ENCODE measurements at places on chromosomes 5 and 9.
A peak's percentile ranks its signal among the peaks of the same experiment; 100 is the strongest.

GRCh38 chr5:41410307-41410706 lies 100.1 kb downstream of the PLCXD3 start:
- DNase-seq, result no peak

DNA sequence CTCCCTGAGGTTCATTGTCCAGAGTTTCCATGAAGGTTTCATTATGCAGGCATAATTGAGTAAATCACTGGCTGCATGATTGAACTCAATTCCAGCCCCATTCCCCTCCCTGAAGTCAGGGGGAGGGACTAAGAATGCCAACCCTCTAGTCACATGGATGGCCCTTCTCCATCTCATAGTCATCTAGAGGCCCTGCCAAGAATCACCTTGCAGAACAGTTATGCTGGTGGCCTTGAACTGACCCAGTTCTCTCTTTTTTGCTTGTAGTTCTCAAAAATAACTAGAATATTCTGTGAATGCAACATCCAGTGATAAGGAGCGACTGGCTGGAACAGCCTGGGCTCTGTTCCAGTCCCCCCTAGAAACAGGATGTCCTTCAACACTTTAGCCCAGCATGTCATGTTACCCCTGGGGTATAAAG lies 31.7 kb downstream of the SLC35A4 start:
- no peak for DNase-seq

GRCh38 chr5:107290780-107291398 lies 379.8 kb downstream of the EFNA5 start:
- peak; percentile 53 for DNase-seq

DNA sequence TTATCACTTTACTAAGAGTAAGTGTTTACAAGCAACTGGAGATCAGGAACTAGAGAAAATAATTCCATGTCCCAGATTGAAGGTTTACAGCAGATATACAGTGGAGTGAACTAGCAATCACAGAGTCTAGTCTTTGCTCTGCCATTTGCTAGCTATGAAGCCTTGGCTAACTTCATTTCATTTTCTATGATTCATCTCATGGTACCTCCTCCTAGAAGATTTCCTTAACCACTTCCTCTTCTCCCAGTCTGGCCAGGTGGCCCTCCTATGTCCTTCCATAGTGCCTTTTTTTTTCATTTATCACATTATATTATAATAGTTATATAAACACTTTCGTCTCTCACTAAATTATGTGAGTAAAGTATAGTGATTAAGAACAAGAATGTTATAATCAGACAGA lies 52.1 kb downstream of the GRIA1 start:
- peak; percentile 12 for DNase-seq

DNA sequence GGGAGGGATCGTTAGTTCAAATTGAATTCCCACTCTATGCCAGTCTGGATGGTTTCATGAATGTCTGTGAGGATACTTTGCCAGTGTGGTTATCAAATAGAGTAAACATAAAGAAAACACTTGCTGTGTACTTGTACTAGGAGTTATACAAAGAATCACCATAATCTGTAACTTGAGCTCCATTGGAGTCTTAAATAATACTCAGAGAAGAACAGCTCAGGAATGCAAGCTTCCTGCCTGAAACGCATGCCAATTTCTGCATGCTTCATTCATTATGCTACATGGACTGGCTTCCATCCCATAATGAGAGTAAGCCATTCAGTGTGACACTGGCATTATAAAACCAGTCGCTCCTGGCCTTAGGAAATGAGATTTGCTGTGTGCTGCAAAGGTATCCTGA lies 351.4 kb downstream of the SEMA5A start:
- DNase-seq, result no peak

DNA sequence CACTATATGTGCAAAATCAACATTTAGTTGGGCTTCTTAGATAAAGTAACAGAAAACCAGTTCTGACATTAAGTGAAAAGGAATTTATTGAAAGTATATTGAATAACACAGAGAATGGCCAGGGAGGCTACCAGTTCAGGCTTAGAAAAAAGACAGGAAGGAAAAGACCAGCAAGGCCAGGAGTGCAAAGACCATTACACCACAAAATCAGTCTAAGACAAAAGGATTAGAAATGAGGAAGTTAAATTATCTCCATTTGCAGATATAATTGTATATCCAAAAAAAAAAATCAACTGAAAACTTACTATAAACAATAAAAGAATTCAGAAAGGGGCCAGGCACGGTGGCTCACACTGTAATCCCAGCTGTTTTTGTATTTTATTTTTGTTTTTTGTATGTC lies 4.8 kb upstream of the TEX10 start:
- no peak for DNase-seq

GRCh38 chr9:94720846-94721549 lies 5.5 kb upstream of the AOPEP start:
- no peak for DNase-seq

- no peak for DNase-seq
Observed at GRCh38 chr9:20945269-20945668, 86.2 kb downstream of the HACD4 start.

- DNase-seq, result no peak
Observed at GRCh38 chr9:84926793-84927192, 257.3 kb downstream of the NTRK2 start.

- no peak for DNase-seq
Observed at GRCh38 chr5:143920772-143921171, 108.8 kb downstream of the HMHB1 start.

- no peak for DNase-seq
Observed at GRCh38 chr9:272251-273213, 57.9 kb downstream of the DOCK8 start.

DNA sequence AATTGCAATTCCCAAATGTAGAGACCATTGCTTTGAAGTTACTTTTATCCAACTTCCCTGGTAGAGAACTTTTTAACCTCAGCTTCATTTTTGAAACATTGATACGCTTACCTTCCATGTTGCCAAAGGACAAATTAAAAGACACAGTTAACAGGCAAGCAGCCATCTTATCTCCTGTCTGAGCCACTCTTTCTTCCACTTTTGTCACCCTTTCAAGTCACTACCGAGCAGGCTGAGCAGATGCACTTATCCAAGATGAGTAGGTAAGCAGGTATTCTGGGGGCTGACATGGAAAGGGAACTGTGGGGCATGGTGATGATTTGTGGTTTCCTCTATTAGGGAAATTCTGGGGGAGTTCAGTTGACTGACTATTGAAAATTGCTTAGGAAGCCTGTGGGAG lies 66.7 kb downstream of the DOCK2 start:
- DNase-seq, result no peak

DNA sequence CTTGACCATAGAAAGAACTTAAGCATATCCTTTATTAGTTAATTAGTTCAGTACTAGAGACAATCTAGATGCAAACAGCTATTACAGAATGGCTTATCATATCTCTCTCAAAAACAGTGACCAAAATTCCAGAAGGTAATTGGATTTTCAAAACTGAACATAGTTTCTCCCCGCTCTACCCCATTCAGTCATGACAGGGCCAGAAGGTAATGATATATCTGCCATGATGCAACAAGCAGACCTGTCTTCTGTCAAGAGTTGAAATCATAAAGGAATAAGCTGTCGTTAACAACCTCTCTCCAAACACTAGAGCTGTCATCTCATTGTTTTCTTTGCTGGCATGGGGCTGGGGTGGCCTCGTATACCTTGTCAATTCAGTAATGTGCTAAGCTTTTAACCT lies 200.5 kb upstream of the POU5F2 start:
- no peak for DNase-seq

GRCh38 chr5:122704247-122705036 lies 70.4 kb upstream of the SNX2 start:
- DNase-seq, result peak; percentile 40

GRCh38 chr5:3307982-3308621 lies 287.5 kb upstream of the IRX1 start:
- DNase-seq, result no peak
